ENCODE measurements at places on chromosomes 7 and 10.

DNA sequence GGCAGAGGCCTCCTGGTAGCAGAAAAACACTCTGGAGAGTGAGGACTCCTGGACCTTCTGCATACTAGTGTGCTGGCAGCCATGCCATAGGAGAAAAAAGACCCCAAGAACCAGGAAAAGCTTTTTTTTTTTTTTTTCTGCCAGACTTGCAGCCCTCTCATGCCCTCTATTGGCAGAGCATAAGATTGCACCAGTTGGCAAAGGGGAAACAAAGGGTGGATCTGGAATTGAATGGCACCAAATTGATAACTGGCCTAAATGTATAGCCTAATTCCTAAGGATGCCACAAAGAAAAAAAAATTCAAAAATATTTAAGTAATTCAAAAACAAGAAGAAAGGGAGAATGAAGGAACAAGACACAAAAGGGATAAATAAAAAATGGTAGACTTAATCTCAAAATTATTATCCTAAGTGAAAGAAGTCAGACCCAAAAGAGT is 112.5 kb upstream of the GHITM start:
- DNase-seq = peak; percentile 15

GRCh38 chr10:87816898-87817608 is 973 bp downstream of the ATAD1 start:
- no peak for DNase-seq

- DNase-seq = no peak
These were observed 3.6 kb upstream of the GRID2IP start for GRCh38 chr7:6554848-6555247.

DNA sequence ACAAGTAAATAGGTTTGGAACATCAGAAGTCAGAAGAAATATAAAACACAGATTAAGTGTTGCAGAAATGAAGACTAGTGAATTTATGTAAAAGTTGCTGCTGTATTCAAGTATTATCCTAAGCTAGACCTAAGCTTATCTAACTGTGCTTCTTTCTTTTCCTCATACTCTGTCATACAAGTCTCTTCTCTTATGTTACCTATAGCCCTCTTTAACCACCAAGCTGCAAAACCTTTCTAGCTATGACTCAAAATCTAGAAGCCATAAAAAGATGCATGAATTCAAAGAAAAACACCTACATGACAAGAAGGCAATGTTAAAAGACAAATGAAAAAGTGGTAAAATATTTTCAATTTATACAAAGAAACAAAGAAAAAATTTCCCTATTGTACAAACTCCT is 23.0 kb downstream of the DENND11 start:
- DNase-seq = no peak

- no peak for DNase-seq
These were observed 58.3 kb downstream of the CYP26A1 start for GRCh38 chr10:93131986-93132385.
